ENCODE measurements at places on chromosomes 12 and 14.

DNA sequence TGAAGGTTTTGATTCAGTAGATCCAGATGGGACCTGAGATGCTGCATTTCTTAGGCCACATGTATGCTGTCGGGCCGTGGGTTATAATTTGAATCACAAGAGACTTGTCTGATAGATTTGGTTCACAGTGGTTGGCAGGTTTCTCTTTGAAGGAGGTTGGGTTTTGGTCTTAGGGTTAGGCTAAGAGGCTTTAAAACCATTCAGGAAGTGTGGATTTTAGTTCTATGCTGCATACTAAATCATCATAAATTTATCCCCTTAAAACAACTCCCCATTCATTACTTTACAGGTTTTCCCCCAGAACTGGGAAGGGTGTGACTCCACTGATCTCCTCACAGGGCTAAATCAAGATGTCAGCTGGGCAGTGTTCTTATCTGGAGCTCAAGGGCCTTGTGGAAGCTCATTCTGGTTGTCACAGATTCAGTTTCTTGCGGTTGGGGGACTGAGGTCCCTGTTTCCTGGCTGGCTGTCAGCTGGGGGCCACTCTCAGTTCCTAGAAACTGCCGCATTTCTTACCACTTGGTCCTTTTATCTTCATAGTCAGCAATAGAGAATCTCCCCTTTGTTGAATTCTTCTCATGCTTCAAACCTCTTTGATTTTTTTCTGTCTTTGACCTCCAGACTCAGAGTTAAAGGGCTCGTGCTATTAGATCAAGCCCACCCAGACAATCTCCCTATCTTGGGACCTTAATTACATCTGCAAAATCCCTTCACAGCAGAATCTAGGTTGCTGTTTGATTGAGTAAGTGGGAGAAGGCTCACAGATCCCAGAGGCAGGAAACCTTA, 20.6 kb upstream of the PCNX1 start:
- DNase-seq, result no peak

- DNase-seq, result no peak
These were observed 379.1 kb downstream of the APAF1 start for GRCh38 chr12:99024191-99024590.

- DNase-seq, result no peak
These were observed 38.3 kb upstream of the TXNRD1 start for GRCh38 chr12:104177336-104177662.

- DNase-seq, result no peak
These were observed 117.2 kb downstream of the LRRK2 start for GRCh38 chr12:40342010-40342409.

DNA sequence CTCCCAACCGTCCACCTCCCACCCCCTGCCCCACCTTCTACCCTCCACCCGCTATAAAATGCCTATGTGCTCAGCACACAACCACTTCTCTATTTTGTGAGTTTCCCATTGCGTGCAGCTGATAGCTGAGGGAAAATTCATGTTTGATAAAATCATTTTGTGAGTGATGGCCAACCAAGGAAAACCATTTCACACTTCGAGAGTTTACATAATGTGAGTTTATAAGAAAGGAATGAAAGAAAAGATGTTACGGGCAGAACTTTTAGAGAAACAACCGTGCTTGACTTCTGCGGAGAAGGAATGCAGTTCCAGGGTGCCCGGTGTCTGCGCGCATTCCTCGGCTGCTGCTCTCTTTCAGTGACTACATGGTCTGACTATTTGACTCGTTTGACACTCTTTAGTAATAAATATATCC, 140.9 kb downstream of the EFCAB11 start:
- no peak for DNase-seq

- DNase-seq, result no peak
These were observed 28.6 kb upstream of the TSPAN9 start for GRCh38 chr12:3048540-3048939.

DNA sequence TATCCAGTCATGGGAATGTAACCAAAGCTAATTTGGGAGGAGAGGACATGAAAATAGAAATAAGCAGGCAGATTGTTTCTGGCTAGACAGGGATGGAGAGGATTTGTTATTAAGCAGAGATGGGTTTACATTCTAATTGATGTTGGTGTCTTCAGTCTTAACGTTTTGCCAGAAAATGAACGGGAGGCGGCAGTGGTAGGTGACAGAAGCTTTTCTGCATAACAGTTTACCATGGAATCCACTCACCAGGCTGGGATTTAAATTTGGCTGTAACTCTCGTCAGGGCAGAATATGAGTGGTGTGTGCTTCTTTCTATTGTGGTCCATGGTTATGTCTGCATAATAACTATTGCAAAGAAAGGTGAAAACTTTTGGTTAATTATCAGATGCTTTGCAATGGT, 50.2 kb upstream of the OTX2 start:
- no peak for DNase-seq

- no peak for DNase-seq
These were observed 1049.0 kb downstream of the VRK1 start for GRCh38 chr14:97846156-97846555.

DNA sequence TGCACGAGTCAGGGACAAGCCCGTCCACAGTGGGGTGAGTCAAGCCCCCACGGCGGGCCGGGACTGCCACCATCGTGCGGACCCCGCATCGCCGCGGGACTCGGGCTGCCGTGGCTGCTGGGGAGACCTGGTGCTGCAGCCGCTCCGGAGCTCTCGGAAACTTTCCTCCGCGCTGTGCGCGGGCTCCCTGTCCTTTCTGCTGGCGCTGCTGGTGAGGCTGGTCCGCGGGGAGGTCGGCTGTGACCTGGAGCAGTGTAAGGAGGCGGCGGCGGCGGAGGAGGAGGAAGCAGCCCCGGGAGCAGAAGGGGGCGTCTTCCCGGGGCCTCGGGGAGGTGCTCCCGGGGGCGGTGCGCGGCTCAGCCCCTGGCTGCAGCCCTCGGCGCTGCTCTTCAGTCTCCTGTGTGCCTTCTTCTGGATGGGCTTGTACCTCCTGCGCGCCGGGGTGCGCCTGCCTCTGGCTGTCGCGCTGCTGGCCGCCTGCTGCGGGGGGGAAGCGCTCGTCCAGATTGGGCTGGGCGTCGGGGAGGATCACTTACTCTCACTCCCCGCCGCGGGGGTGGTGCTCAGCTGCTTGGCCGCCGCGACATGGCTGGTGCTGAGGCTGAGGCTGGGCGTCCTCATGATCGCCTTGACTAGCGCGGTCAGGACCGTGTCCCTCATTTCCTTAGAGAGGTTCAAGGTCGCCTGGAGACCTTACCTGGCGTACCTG, 1.1 kb downstream of the PDE3A start:
- peak; percentile 24 for DNase-seq

GRCh38 chr14:67491285-67491684, 2.8 kb upstream of the TMEM229B start:
- no peak for DNase-seq

- no peak for DNase-seq
These were observed 64.7 kb downstream of the RIMBP2 start for GRCh38 chr12:130651188-130651959.

GRCh38 chr12:66190519-66191370, 1.7 kb downstream of the IRAK3 start:
- DNase-seq, result no peak

- peak; percentile 28 for DNase-seq
These were observed 41.0 kb downstream of the GPHB5 start for GRCh38 chr14:63277591-63278183.
